Upper lobe of right lung (tissue), 1 donor: ENCODE measurements at places on chromosomes 7 and 10. TPM values are rescaled to one million over a fixed set of nuclear protein-coding genes. Genes with fewer than 3 reads are reported as not detected.

Gene GDF2
- total RNA-seq: not detected

Gene SLC26A3
- total RNA-seq: not detected

Gene ELOVL3
- 0.87 TPM for total RNA-seq

Gene C7orf33
- not detected for total RNA-seq

Gene PON1
- 0.49 TPM for total RNA-seq

Gene C10orf105
- 0.52 TPM for total RNA-seq

Gene SKIDA1
- total RNA-seq: 0.69 TPM

Gene FOXL3
- total RNA-seq: not detected

Gene SMNDC1
- total RNA-seq: 35.8 TPM

Gene GPR26
- total RNA-seq: not detected

Gene KCND2
- total RNA-seq: 0.61 TPM

Gene LRIT1
- not detected for total RNA-seq

Gene TRIL
- total RNA-seq: 6.5 TPM

- DNase-seq: no peak
Observed at GRCh38 chr7:108368466-108368865, 87.8 kb downstream of the NRCAM start.

DNA sequence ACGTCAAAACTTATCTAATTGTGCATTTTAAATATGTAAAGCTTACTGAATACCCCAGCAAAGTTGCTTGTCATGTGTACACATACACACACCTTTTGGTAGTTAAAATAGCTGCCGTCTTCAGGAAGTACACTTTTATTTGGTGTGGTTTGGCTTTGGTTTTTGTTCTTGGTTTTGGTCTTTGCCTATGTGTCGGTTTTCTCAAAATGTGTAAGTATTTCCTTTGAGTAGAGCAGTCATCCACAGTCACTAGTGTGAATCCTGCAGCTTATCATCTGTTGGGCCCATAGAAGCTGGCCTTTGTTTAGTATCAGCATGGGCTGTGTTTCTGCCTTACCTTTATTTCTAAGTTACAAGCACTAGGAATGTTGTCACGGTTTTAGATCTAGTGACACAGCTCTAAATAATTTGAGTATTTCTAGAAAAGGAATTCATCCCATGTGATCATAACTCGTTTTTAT lies 35.3 kb downstream of the NET1 start:
- no peak for DNase-seq

DNA sequence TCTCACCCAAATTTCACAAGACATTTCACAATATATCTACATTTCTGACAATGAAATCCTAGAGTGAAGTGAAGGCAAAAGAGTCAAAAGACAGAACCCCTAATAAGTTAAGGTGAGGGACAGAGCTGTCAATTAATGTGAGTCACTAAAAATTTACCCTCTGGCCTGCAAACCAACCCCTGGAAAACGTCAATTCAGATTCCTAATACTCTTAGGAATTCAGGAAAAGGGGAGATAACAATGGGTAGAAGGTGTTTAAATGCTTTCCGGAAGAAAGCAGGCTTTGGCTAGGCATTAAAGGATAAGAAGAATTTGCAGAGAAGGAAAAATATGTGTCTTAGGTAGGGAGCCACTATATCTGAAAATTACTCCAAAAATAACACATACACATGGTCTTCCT lies 299.6 kb downstream of the INHBA start:
- DNase-seq: no peak

- no peak for DNase-seq
Observed at GRCh38 chr7:143383642-143383957, 2.5 kb downstream of the ZYX start.

DNA sequence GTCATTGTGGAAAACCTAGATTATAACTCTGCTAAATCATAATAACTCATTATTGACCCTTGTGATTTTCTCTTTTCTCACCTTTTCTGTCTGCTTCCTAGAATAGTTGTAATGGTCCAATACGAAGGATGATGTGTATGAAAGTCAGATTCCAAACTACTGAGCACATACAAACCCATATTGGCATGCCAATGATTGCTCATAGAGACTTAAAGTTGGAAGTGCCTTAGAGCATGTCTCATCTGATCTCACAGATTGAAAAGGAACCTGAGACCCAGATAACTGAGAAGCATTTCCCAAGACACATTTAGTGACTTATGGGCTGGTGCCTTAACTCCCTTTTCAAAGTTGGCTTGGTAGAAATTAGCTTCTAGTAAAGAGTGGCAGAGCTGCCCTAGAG lies 594.3 kb downstream of the REEP3 start:
- no peak for DNase-seq

GRCh38 chr7:4079956-4080355 lies 602.1 kb upstream of the FOXK1 start:
- no peak for DNase-seq

DNA sequence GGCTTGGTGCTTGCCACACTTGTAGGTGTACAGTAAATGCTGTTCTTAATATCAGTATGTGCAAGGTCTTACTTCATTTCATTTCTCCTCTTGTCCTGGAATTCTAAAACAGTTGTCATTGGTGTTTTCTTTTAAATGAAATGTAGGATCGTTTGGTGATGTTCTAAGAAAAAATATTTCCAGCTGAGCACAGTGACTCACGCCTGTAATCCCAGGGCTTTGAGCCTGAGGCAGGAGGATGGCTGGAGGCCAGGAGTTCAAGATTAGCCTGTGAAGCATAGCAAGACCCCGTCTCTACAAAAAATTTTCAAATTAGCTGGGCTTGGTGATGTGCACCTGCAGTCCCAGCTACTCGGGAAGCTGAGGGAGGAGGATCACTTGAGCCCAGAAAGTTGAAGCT lies 32.6 kb upstream of the ELN start:
- no peak for DNase-seq

GRCh38 chr7:151853896-151854719 lies 22.8 kb downstream of the PRKAG2 start:
- DNase-seq: peak; percentile 75

GRCh38 chr10:132798876-132799275 lies 12.9 kb upstream of the NKX6-2 start:
- DNase-seq: no peak

DNA sequence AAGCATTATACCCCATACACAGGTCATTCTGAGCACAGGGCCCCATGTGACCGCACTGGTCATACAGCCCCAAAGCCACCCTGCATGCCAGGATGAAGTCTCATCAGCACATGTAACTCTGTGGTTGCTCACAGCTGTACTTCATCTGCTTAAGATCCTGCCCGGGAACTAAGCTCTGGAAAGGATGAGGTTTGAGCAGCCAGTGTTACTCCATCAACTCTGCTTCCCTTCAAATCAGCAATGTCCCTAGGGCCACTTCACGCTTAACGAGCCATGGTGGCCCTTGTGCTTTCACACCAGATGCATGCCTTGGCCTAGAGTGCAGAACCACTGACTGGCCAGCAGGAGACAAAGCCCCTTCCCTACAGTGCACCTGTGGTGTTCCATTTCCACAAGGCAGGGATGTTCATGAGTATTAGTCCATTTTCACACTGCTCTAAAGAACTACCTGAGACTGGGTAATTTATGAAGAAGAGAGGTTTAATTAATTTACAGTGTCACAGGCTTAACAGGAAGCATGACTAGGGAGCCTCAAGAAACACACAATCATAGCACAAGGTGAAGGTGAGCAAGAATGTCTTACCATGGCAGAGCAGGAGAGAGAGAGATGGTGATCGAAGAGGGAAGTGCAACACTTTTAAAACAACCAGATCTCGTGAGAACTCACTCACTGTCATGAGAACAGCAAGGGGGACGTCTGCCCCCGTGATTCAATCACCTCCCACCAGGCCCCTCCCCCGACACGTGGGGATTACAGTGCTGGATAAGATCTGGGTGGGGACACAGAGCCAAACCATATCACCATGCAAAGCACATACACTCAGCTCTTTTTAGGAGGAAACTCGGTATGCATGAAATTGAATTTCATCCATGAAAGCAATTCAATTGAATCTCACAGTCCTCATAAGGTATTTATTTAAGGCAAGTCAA lies 149.0 kb upstream of the CDCA7L start:
- DNase-seq: no peak

- no peak for DNase-seq
Observed at GRCh38 chr10:115157357-115157756, 64.2 kb downstream of the ATRNL1 start.

DNA sequence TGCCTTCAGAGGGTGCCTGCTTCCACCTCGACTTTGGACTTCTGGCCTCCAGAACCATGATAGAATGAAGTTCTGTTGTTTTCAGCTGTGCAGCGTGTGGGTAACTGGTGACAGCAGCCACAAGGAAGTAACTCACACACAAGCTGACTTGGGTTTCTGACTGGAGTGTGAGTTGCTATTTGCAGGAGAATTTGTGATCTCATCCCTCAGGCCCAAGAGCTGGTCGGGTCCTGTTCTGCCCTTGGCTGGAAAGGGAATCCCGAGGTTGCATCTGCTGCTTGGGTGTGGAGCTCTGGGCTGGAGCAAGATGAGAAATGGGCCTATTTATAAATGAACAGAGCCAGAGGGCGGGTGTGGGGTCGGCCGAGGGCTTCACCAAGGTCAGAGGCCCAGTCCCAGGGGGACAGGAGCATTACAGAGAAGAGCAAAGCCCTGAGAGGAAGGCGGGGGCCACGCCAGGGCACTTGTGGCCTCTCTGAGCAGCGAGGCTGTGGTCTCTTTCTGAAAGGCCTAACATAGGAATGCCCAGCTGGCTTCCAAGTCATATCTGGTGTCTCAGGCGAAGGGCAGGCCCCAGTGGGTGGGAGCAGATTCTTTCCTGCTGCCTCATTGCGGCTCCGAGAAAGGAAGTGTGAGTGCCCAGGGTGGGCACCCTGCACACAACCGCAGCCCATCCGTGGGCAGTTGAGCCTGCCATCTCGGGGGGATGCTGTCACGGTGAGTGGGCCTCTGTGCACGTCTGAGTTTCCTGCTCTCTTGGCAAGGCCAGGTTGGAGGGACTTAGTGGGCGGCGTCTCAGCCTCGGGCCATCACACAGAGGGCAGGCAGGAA lies 26.5 kb upstream of the C10orf71 start:
- no peak for DNase-seq

DNA sequence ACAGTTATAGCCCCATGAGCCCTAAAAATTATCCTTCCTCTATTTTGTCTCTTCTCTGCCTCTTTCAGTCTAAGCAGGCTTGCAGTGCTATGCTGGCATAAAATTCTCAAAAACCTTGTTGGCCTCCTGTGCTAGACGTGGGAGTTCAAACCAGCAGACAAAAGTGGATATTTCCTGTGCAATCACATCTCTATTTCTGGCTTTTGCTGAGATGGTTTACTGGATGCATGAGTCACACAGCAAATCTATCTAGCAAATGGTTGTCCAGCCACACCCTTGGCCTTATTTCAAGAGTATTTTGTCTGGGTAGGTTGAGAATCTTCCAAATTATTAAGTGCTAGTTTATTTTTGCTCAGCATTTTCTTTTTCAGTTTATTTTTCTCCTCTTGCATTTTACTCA lies 370.8 kb downstream of the CDC14C start:
- no peak for DNase-seq

DNA sequence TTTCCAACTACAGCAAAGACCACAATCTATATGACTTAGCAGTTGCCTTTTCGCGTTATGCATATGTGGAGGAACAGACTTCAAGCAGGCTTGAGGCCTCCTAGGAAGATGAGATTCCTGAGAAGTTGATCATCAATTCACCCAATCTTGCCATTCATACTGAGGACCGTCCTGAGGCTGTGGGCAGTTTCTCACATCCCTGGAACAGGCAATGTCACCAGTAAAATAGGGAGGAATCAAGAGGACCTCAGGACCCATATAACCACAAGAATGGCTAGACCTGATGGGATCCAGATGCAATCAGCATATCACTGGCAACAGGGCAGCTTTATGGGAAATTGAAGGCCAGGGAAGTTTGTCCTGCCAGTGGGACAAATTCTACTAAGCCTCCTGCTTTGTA lies 17.3 kb downstream of the KDM7A start:
- no peak for DNase-seq

DNA sequence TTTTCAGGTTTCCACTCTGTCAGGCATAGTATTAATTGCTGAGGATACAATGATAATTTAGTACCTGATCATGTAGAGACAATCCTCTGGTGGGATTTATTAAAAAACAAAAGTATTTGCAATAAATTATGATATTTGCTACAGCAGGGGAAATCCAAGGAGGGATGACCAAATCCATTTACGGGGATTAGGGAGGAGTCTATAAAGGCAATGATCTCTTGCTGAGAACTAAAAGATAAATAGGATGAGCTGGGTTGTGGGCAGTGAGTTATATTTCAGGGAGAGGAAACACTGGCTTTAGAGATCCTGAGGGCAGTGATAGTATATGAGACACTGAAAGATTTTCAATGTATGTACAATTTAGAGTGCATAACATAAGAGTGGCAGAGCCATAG lies 305.5 kb downstream of the GPR37 start:
- DNase-seq: no peak

DNA sequence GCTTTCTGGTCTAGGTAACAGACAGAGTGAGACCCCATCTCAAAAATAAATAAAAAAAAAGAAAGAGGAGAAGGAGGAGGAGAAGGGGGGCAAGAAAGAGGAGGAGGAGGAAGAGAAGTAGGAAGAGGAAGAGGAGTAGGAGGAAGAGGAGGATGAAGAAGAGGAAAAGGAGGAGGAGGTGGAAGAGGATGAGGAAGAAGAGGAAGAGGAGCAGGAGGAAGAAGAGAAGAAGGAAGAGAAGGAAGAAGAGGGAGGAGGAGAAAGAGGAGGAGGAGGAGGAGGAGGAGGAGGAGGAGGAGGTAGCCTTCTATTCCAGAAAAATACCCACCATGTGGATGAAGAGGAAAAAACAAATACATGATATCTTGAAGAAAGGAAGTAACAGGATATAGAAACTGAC lies 172.1 kb downstream of the FRMD4A start:
- DNase-seq: no peak

- DNase-seq: no peak
Observed at GRCh38 chr10:35435824-35436223, 99.5 kb downstream of the CCNY start.

GRCh38 chr10:66927251-66927935 lies 1.6 kb downstream of the LRRTM3 start:
- DNase-seq: no peak

DNA sequence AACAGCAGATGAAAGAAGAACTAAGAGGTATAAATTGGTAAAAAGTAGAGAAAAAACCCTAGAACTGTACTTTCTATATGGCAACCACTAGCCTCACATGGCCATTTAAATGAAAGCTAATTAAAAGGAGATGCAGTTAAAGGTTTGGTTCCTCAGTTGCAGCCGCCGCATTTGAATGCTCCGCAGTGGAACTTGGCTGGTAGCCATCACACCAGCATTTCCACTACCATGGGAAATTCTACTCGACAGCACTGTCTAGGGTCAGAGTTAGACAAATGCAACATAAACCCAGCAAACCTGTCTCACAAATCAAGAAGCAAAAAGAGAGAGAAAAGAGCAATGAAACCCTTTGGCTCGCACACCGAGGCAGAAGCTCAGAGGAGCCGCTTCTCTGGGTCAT lies 29.7 kb downstream of the VIPR2 start:
- DNase-seq: peak; percentile 11

DNA sequence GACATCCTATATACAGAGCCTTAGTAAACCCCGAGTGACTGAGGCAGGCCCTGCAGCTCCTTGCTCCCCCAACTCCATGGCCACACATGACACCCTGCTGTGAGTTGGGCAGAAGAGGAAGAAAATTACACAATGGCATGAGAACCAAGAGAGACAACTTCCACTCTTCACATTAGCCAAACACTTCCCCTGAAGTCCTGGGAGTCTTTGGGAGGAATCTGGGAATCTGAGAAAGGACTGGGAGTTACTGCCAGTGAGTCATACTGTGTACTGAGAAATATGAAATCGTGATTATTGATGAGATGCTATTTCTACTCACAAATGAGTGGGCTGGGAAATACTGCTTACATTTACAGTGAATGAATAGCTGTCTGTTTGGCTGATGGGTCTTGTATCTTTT lies 116.6 kb downstream of the SPAG6 start:
- DNase-seq: no peak
